ENCODE measurements at places on chromosomes 3 and 15. TPM values are rescaled to one million over a fixed set of nuclear protein-coding genes. Genes with fewer than 3 reads are reported as not detected.

GXYLT2 gene
- not detected for polyA plus RNA-seq

ISL2 gene
- not detected for polyA plus RNA-seq

ZNF385D gene
- polyA plus RNA-seq: not detected

SFMBT1 gene
- polyA plus RNA-seq: 2.2 TPM

UNC13C gene
- polyA plus RNA-seq: not detected

C3orf85 gene
- polyA plus RNA-seq: not detected

LRRC34 gene
- 4.3 TPM for polyA plus RNA-seq

ZMYND10 gene
- polyA plus RNA-seq: 0.53 TPM

ZNF619 gene
- polyA plus RNA-seq: 5.6 TPM

CDHR4 gene
- polyA plus RNA-seq: not detected

GPR160 gene
- polyA plus RNA-seq: 69.8 TPM

- no peak for DNase-seq
Observed at GRCh38 chr3:31924610-31925270, 56.3 kb downstream of the OSBPL10 start.

- DNase-seq: peak; percentile 52
Observed at GRCh38 chr3:170221924-170222646, at the start of gene PRKCI. Gene PRKCI (plus strand): TSS chr3:170222424. CDS start chr3:170222670, 246 bp downstream.

DNA sequence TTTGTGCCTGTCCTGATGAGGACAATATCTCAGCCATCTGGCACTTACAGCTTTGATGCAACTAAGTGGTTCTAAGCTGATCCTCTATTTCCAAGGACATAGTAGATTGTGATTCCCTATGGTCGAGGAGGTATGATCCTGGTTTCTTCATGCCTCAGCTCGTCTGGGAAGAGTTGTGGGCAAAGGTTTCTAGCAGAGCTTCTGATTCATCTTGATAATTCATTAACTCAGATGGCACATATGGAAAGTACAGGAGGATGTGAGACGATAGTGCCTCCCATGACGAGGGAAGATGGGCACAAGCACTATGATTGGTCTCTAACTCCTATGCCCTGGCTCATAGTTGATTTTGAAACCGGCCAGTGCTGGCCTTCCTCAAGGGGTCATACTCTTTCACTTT, 334.2 kb upstream of the SEMA6D start:
- no peak for DNase-seq

DNA sequence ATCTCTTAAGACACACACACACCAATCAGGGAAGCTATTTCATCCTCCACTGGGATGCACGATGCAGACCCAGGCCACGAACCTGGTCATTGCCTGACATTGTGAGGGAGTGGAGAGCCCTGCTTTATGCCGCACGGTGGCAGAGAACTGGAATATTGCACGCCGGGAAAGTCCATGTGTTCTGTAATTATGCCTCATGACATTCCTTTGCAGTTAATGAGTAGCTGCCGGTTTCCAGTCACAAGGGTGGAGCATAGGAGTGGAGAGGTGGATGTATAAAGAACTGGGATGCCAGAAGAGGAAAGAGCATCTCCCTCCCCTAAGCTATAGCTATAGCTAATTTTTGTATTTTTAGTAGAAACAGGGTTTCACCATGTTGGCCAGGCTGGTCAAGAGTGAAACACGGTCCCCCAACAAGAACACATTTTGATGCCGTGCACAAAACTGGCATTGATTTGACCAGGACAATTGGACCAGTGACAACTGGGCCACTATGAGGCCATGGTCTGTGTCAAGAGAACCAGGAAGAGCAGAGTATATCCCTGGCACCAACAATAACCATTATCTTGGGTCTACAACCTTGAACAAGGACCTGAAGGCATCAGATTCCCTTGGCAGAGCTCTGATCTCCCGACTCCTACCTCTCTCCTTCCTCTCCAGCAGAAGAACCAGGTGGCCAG, 51.4 kb downstream of the SH3BP5 start:
- DNase-seq: no peak

GRCh38 chr15:93091465-93091864, 2.5 kb upstream of the RGMA start:
- DNase-seq: no peak

GRCh38 chr3:72553298-72553697, 294.9 kb downstream of the SHQ1 start:
- no peak for DNase-seq

- DNase-seq: no peak
Observed at GRCh38 chr3:53426918-53427317, 67.5 kb upstream of the CACNA1D start.

GRCh38 chr15:41805711-41806110, 22.2 kb upstream of the JMJD7 start:
- no peak for DNase-seq

DNA sequence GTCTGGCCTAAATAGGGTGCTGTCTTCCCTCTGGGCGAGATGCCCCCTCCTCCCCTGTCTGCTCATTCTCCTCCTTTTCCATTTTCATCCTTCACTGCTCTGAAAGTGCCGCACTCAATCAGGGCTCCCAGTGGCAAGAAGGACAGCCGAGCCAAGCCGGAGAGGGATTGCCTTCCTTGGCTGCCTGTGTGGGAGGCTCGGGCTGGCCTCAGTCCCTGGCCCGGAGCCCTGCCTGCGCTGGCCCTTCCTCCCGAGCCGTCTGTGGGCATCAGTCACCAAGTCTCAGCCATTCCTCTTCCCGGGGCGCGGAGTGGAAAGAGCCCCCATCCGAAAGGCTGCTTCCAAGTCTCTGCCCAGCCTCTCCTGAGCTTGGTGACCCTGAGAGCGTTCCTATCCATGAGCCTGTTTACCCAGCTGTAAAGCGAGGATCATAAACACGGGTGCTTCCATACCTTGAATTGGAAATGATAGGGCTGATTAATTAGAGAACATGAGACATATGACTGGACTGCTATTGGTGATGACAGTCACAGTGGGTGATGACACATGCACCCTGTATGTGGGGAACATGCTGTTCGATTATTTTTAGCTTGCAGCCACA, 59.1 kb upstream of the TLE3 start:
- DNase-seq: no peak

- no peak for DNase-seq
Observed at GRCh38 chr3:144031938-144032337, 60.3 kb downstream of the DIPK2A start.

DNA sequence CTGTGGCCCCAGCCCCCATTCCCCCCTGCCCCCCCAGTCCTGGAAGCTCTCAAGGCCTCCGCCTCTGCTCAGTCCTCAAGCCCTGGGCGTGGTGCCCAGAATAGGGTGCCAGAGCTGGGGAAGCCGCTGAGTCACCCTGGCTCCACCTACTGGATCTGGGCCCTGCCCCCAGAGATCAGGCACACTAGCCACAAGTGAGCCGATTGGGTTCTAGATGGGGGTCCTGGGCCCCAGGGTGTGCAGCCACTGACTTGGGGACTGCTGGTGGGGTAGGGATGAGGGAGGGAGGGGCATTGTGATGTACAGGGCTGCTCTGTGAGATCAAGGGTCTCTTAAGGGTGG, 5.7 kb downstream of the EIF4G1 start:
- no peak for DNase-seq

- no peak for DNase-seq
Observed at GRCh38 chr3:171620825-171621434, 160.7 kb upstream of the TNIK start.

DNA sequence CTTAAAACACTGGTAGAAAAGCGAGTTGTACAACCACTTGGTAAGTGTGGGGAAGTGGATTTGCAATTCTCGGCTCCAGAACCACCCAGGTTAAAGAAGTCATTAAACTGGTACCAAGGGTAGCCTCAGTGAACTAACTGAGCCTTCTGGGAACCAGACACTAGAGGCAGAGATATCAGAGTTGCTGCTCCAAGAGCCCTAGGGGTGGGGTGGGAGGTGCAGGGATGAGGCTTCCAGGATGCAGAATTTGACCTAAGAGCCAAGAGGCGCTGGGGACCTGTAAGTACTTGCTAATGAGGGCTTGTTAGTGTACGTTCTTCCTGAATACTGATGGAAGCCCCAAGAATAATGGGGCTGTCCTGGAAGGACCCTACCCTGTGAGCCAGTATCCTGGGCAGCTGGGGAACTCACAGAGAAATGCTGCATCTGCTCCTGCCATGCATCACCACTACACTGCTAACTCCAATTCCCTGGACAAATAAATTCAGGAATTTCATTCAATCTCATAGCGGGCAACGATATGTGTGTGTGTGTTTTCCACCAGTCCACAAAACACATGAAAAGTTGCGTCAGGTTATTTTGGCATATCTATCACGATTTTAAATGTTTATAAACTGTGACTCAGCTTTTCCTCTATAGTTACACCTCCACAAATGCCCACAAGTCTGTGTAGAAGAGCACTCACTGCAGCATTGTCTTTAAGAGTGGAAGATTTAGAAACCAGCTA, 23.8 kb downstream of the STIMATE start:
- DNase-seq: no peak

- no peak for DNase-seq
Observed at GRCh38 chr3:151795276-151795675, 18.6 kb upstream of the AADAC start.

GRCh38 chr3:4506559-4507023, 13.4 kb downstream of the ITPR1 start:
- no peak for DNase-seq

- no peak for DNase-seq
Observed at GRCh38 chr3:46863261-46863782, at the start of gene MYL3. Gene MYL3 (minus strand): TSS chr3:46863444. CDS start chr3:46863390, 54 bp downstream.

DNA sequence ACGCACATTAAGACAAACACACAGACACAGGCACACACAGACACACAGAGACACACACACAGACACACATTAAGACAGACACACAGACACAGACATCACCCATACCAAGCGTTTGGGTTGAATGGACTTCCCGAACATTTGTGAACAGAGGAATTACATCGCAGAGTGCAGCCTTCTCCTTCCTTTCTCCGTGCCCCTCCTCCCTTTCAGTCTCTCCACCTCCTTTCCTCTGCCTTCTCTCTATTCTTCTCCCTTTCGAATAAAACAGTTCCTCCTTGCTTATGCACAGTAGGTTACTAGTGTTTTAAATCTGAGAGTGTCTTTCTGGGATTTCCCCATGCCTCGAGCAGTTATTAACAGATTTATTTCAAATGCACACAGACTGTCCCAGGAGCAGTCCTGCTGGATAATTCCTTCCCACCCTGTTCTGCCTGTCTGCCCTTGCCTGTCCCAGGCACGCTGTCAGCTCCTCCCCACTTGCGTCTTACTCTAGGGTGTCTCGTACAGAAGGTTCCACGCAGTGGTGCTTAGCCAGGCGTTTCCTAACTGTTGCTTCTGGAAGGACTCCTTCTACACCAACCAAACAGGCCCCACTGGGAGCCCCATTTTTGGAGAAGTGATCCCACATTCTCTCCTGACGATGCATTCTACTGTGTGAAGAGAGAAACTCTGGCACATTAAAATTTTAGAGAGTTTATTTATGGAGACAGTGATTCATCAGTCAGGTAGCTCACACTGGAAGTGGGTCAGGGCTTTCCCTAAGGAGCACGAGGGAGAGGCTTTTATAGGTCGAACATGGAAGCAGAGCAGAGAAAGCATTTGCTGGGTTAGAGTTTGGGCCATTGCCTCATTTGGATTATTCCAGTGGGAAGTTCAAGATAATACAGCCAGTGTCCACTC, 163.8 kb downstream of the SV2B start:
- no peak for DNase-seq

DNA sequence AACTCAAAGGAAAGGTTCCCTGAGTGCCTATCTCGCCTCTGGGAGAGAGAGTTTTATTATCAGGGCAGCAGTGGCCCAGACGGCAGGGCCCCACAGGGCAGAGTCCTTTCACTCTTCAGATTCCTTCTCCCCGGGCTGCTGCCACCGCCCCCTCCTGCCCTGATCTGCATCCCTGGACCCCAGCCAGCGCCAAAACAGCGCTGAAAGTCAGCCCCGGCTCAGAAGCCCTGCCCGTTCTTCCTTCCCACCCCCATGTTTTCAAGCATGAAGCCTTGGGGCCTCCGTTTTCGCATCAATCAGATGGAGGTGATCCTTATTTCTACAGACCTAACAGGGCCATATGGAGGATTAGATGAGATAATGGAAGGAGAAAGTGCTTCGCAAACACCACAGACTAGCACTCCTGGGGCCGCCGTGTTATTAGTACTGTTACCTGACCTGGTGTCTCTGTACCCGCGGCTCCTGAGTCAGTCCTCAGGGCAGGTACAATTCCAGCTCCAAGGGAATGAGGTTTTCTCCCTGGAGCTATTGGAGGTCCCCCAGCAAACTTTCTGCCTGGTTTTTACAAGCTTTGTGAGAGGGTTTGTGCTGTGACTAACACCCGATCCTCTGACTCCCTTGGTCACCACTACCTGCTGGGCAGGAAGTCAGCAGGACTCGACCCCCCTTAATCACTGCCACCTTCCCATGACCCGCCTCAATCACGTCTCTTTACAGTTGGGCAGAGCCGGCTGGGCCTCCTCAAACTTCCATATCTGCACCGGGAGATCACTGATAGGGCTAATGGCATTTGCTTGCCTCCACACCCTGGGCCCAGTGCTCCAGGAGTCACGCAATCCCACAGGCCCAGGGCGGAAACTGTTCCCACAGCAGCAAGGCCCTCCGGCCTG, 39.5 kb upstream of the TSEN2 start:
- no peak for DNase-seq

GRCh38 chr3:190585805-190586630, 72.1 kb downstream of the IL1RAP start:
- DNase-seq: no peak

DNA sequence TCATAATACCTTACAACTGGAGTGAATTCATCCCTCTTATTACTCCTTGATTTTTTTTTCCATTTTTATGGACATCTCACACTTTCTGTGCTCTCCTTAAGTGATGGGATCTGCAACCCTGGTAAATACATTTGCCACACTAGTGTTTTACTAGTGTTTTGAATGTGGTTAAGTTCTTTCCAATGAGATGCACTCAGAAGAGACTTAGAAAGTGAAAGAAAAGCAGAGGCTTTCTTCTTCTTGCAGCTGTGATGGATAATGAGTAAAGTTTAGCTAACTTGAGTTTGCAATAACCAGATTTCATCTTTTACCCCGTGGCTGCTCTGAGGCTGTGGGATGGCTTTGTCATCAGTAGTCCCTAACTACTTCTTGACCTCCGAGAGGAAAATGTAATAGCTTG, 1248.4 kb downstream of the NSUN3 start:
- no peak for DNase-seq

DNA sequence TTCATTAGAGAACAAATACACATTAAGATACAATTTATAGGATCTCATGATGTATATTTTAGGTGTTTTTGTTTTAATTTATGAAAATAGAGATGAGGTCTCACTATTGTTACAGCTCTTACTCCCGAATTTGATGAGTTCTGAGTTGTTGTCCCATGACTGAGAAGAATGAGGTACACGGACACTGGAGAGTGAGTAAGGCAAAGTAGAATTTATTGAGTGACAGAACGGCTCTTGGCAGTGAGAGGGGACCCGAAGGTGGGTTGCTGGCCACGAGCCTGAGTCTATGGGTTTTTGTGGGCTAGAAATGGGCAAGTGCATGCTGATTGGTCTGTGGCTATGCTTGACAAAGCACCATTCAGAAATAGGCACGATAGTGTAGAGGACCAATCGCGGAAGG, 3.1 kb upstream of the RNF168 start:
- DNase-seq: no peak

- DNase-seq: no peak
Observed at GRCh38 chr3:192092388-192093005, 631.5 kb downstream of the PYDC2 start.
